ENCODE measurements at places on chromosomes 7 and 10.

DNA sequence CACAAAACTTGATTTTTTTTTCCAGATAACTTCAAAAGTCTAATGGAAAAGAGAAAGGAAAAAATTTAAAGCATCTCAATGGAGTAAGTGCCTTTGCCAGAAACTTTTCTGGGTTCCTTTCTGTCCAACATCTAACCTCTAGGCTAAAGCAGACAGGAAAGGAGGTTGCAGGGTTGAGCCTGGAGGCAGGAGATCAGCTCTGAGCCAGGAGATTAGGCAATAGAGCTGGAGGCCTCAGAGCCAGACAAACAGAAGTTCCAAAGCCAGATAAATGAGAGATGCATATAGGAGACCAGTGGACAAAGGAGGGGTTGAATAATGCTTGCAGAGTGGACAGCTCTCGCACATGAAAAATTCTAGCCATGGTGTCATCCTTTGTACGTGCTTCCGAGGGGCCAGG is 42.9 kb downstream of the CHN2 start:
- no peak for DNase-seq

GRCh38 chr10:25508112-25508815 is 333.5 kb downstream of the GPR158 start:
- DNase-seq, result no peak

DNA sequence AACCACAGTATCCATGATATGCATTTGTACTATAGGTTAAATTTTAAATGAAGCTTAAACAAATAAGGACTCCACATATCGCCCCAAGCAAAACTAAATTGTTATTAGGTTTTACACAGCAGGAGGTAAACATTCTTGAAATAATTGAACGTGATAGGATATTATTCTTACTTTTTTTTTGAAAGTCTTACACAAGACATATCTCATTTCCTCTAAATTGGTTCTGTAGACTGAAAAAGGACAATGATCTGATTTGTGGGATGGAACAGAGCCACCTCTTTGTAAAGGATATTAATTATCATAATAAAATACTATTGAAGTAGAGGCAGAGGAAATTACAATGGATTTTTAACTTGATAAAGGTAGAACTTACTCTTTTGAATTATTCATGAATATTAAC is 155.1 kb upstream of the SEMA3D start:
- DNase-seq, result no peak

DNA sequence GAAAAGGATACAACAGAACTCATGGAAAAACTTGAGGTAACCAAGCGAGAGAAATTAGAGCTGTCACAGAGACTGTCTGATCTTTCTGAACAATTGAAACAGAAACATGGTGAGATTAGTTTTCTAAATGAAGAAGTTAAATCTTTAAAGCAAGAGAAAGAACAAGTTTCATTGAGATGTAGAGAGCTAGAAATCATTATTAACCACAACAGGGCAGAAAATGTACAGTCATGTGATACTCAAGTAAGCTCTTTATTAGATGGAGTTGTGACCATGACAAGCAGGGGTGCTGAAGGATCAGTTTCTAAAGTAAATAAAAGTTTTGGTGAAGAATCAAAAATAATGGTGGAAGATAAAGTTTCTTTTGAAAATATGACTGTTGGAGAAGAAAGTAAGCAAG is 62.1 kb downstream of the AKAP9 start:
- DNase-seq, result no peak

DNA sequence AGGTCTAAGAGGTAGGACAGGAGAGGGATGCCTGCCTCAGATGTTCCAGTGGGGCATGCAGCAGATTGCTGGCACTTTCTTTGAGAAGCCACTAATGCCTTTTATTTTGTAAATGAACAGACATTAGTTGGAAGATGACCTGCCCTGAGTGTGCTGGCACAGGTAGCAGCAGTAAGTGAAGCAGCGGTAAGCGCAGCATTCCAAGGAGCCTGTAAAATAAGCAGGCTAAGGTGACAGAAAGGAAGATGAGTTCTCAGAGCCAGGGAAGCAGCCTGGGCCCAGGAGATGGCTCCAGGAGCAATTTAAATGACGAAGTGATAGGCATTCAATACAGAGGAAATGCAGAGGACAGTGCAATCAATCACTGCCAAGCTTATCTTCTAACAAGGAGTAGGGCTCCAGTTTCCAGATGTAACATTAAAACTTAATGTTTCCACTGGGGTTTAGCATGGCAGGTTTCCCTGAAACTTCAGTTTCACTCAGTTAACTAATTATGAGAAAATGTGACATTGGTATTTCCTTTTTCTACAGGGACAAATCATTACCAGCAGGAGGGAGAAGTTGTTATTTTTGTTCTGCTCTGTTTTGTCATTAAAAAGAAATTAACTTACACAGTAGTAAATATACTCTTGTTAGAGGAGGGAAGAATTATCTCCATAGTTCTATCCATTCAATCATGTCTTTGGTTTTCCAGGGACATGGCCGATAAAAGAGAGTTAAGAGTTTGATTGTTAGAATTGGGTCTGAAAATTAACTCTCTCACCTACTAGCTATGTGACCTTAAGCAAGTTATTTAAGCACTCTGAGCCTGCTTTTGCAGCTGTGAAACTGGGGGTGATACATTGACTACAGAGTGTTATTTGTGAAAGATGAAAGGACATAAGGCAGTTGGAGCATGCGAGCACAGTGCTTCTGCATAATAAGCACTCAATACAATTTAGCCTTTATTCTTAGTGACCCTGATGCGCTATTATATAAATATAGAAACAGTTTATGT is 96.6 kb upstream of the PTN start:
- no peak for DNase-seq

- no peak for DNase-seq
Observed at GRCh38 chr7:105816954-105817615, 59.3 kb downstream of the ATXN7L1 start.

DNA sequence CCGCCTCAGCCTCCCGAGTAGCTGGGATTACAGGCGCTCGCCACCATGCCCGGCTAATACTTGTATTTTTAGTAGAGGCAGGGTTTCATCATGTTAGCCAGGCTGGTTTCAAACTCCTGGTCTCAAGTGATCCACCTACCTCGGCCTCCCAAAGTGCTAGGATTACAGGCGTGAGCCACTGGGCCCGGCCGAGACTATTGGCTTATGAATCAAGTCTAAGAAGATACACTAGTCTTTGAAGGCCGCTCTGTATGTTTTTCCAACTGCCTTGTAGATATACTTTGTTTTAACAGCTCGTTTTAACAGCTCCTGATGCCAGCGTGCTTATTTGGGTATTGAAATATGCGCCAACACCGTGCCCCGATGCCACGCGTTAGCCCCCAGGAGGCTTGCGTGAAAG is 136.4 kb upstream of the SH2B2 start:
- no peak for DNase-seq

- no peak for DNase-seq
Observed at GRCh38 chr10:1175956-1176565, 119.9 kb downstream of the WDR37 start.

- no peak for DNase-seq
Observed at GRCh38 chr10:103444478-103444877, 7.7 kb downstream of the CALHM2 start.

DNA sequence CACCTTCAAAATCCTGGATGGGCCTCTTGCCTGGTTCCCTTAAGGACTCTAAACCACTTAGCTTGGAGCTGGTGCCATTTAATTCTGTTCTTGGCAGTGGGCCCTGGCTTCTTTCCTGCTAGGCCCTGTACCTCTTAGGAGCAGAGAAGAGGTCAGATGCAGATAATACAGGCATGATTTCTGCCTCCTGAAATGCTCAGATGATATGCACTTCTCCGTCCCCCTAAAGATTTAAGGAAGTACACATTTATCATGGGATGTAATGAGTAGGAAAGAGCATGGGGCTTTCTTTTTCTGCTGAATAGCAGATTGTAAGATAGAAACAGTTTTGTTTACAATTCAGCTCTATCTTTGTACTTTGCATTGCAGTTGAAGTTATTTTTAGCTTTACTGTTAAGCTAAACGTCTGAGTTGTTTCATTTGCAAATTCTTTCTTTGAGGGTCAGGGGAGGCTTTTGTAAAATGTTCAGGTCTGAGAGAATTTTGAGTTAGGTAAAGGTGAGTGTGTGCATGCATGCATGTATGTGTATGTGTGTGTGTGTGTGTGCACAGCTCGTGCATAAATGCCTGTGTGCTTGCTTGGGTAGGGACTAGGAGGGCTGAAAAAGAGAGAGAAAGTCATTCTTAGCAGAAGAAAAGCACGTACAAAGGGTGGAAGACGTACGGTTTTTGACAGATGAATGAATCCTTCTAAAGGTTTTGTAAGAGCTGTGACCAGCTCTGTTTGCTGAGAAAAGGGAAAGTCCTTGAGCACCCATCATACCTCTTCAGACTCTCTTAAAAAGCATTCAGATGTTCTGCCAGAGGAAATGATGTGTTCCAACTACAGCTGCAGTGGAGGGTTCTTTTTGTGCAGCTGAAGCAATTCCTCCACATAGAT is 364.2 kb downstream of the AUTS2 start:
- no peak for DNase-seq

GRCh38 chr7:35753761-35754603 is 46.9 kb upstream of the SEPTIN7 start:
- no peak for DNase-seq

- no peak for DNase-seq
Observed at GRCh38 chr10:62046522-62047227, 145.2 kb downstream of the ARID5B start.

- no peak for DNase-seq
Observed at GRCh38 chr10:33180390-33180789, 154.1 kb downstream of the NRP1 start.

DNA sequence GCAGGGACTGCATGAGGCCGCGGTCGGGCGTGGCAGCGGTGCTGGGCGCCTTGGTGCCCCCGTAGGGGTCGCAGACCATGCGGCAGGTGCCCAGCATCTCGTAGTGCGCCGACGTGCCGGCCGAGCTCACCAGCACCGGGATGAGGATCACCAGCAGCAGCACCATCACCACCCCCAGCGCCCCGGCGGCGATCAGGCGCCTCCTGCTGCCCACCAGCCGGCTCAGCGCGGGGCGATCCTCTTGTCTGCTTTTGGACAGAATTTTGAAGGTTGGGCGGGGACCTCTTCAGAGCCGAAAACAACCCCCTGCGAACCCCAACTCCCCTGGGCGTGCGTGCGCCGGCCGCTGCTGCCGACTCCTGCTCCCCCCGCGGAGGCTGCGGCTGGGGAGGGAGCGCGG is 779 bp downstream of the C1QL3 start:
- DNase-seq, result no peak

- DNase-seq, result no peak
Observed at GRCh38 chr10:130169136-130169859, 33.1 kb downstream of the GLRX3 start.

- DNase-seq, result no peak
Observed at GRCh38 chr10:74113546-74113945, 37.1 kb downstream of the AP3M1 start.

GRCh38 chr10:103540722-103541121 is 47.2 kb downstream of the NEURL1 start:
- no peak for DNase-seq

DNA sequence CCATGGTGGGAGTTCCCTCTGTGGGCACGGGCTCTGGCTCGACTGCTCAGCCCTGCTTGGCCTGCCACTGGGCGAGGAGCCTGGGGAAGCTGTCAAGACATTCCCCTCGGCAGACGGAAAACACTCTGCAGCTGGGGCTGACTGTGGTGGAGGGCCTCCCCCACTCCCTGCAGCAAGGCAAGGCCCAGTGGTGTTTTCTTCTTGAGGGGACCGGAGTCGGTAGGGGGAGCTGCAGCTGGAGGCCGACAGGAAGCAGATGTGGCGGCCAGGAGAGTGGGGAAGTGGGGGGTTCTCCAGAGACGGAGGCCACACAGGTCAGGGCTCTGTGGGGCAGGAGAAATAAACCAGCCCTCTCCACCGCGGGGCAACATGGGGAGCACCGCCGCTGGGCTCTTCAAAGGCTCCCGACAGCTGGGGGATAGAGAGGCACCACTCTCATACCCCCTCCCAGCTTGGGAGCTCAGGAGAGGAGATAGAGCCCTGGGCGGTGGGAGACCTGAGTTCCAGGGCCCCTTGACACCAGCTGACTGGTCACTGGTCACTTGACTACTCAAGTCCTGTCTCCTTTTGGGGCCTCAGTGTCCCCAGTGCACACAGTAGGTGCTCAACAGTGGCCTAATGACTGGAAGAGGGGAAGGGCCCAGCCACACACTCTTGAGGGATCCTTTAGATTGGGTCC is 43.4 kb downstream of the PPIF start:
- DNase-seq, result no peak

DNA sequence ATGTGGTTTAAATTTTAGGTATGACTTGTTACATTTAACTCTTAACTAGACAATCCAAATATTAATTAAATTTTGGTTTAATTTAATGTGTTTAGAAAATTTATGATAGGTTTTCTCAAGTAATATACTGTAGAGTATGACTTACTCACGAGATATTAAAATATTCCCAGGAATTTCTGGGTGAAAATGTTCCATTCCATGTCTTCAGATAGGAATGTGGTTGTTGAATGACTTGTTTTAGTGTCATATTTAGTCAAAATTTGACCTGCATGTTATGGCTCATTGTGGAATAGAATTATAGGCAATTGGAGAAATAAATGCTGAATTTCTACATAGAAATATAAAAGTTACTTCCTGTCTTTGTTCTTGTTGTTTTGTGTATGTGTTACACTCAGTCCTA is 46.7 kb downstream of the SHOC2 start:
- DNase-seq, result no peak

DNA sequence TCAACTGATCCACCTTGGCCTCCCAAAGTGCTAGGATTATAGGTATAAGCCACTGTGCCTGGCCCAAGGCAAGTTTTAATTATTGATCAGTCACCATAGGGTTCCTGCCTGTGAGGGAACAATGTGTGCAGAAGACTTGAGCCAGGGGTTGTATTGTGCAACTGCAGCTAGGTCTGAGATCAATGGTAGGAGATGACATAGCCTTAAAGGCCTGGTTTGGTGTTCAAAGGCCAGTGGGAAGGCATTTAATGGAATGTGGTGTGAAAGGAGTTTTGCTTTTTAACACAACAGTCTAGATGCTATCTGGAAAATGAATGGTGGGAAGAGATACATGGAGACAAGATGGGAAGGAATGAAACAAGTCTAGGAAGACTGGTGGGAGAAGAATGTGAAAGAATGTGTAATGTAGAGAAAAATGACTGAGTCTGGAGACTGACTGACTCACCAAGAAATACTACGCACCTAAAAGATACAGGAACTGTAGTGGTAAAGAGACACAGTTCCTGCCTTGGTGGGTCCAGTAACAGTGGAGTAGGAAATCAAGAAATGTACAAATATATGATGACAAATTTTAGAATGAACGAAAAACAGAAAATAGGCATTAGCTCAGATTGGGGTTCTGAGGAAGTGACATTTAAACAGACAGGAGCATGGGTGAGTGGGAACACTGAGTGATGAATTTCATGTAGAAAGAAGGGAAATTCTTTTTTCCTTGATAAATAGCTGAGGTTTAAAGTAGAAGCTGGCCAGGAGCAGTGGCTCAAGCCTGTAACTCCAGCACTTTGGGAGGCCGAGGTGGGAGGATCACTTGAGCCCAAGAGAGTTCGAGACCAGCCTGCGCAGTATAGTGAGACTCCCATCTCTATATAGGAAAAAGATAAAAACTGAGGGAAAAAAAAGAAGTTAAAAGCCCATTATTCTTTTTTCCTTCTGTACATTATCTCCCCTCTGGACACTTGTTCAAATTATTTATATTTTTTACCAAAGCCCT is 9.4 kb downstream of the HNRNPF start:
- no peak for DNase-seq
